Lower lobe of right lung (tissue), 2 donors: ENCODE measurements at places on chromosomes 5 and 9.

GRCh38 chr5:10469253-10470050 is 27.8 kb downstream of the ROPN1L start:
- no peak for DNase-seq

DNA sequence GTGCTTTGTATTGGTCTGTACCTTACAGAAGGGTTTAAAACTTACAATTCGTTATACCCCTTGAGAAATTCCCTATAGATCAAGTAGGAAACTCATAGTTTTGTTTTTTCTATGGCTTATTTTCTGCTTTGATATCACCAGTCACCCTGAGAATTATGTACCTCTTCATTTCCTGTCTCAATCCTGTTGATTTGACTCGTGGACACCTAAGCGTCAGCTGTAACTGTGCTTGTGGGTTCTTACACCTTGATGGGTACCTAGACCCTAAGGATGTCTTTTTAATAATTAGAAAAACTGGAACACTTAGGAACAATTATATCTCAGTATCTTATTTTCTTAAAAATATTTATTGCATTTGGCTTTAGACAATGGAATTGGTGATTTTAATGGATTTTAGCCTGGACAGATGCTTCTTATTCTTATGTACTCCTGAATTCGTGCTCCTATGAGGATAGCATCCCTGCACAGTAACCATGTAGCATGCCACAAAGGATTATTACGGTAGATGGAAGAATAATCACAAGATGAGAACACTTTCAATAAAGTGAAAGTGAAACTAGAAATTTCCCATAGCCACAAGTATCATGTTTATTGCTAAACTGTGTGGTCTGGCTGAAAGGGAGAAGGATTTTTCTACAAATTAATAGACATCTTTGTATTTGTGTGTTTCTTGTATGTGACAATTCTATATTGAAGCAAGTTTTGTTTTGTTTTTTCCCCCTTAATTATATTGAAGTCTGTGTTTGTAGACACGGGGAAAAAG is 1920.3 kb upstream of the WWC1 start:
- no peak for DNase-seq

GRCh38 chr5:173964506-173964905 is 24.5 kb upstream of the C5orf47 start:
- no peak for DNase-seq

DNA sequence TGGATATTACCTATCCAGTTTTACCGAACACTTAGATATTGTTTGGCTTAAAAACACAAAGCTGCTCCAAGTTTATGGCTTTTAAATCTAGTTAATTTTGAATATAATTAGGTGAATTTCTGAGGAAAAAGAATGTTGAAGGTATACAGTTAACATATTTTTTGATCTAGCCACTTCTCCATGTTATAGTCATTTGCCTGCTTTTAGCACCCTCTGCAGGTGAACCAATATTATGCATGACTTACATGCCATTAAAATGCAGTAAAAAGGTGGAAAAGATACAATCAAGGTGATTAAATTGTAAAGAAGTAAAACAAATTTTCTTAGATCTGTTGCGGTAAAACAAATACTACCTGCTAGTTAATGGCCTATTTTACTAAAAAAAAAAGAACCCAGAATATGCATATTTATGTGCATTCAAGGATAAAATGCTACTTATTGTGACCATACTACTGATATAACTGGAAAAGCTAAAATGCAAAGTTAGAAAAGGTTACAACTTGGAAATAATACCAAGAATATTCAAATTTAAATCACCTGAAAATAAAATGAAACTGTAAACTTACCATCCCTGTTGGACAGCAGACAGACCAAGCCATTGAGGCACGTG is 132.1 kb downstream of the AP3B1 start:
- DNase-seq: no peak

- no peak for DNase-seq
These were observed 1.3 kb upstream of the ACOT12 start for GRCh38 chr5:81395262-81395661.

GRCh38 chr5:5344051-5344571 is 78.4 kb upstream of the ICE1 start:
- DNase-seq: no peak

GRCh38 chr5:149317281-149318048 is 27.8 kb upstream of the GRPEL2 start:
- no peak for DNase-seq

- DNase-seq: no peak
These were observed 5.8 kb upstream of the ZBTB43 start for GRCh38 chr9:126799034-126799433.

DNA sequence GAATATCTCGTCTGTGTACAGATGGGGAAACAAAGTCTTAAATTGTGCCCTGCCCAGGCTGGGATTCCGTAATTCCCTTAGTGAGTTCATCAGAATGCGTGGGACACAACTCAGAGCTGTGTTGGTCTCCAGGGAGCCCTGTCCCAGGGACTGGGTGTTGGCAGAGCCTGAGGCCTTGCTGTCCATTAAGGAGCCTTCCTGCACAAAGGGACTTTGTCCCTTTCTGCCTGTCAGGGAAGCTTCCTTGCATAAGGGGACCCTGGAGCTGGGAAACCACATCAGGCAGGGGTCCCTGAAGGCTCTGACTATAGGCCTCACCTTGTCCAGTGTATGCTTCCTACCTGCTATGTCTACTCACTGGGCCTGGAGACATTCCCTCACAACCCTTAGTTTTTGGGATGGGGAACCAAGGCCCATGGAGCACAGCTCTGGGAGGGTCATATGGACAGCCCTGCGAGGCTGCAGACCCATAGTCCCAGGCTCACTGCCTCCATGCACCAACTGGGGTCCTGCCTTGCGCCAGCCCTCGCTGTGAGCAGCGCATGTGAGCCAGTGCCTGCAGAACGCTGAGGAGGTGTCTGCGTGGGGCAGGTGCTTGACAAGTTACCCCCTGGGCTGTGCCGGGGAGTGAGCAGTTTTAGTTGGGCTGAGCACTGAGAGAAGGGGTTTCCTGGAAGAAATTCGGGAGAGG is 1.6 kb downstream of the CARD19 start:
- peak; percentile 49 for DNase-seq

GRCh38 chr5:75017971-75018370 is 34.4 kb downstream of the GCNT4 start:
- no peak for DNase-seq

GRCh38 chr5:164332349-164333196 is 827.2 kb downstream of the MAT2B start:
- no peak for DNase-seq

- DNase-seq: no peak
These were observed 45.3 kb downstream of the ROR2 start for GRCh38 chr9:91904588-91905236.

DNA sequence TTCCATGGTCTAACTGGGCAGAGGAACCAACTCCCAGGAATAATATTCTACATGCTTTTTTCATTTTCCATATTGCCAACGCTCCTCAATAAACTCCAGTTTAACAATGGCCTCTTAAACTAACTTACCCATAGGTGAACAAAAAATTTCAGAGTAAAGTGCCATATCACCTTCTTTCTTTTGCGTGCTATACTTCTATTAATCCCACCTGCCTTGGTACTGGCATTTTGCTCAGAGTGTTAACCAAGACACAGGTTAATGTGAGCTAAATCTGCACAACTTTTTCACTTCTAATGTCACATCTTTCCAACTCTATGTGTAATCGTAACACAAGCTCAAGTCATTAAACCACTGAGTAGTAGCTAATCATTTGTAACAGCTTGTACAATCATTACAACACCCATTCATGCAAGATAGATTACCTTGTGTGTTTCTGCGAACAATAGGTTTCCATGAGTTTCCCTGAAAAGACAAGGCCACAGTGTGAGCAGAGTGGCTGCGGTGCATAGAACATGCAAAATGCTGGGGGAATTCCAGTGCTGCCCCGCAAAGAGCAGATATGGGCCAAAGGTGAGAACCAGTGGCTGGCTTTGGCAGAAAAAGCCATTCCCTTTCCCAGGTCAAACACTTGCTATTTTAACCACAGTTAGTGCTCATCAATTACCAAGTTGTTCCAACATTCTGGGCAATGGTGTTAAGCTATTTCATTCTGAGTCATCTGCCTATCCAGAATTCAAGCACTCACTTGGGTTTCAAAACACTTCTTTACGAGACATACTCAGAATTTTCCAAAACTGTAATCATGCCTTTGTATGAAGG is 42.8 kb downstream of the TIMD4 start:
- no peak for DNase-seq

- DNase-seq: no peak
These were observed 73.0 kb downstream of the SLC1A3 start for GRCh38 chr5:36679221-36679989.

DNA sequence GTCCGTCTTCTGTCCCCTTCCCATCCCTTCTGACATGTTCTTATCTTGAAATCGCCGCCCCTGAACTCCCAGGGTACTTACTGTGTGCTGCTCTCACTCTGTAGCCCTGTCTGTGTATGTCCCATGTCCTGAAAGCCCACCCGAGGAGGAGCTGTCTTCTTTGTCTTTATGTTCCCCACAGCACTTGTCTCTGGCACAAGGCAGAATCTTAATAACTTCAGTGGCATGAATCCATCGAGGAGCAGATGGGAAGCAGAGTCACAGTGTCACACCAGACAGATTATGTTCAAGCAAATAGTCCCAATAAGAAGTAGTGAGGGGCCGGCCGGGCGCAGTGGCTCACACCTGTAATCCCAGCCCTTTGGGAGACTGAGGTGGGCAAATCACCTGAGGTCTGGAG is 29.7 kb upstream of the LTC4S start:
- DNase-seq: peak; percentile 13

GRCh38 chr9:25752398-25752797 is 74.2 kb upstream of the TUSC1 start:
- no peak for DNase-seq

GRCh38 chr5:154308443-154309370 is 118.2 kb downstream of the GALNT10 start:
- DNase-seq: no peak

- DNase-seq: no peak
These were observed 18.6 kb downstream of the CNTFR start for GRCh38 chr9:34570809-34571480.

GRCh38 chr9:84170521-84171141 is 169.9 kb downstream of the SLC28A3 start:
- peak; percentile 69 for DNase-seq

- no peak for DNase-seq
These were observed 239.6 kb upstream of the RIOK2 start for GRCh38 chr5:97422678-97423077.

DNA sequence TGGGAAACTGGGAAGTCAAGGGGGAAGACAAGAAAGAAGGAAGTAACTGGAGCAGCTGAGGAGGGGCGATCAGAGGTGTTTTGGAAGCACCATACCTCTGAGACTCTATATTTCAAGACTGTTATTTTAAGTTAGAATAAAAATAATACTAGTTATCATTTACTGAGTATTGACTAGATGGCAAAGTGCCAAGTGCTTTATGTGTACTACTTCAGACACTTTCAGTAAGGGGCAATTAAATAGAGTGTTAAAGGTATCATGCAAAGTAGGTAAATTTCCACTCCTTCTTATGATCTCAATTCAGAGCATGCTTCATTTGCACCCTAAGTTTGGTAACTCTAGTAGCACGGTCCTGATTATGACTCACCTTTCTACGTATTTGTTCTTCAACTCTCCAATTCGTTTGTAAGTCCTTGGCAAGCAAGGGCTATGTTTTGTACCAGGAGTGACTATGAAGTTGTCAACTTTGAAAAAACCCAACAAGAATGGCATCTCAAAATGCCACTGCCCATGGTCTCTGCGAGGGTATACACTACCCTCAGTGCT is 152.4 kb upstream of the RAPGEF1 start:
- no peak for DNase-seq

- no peak for DNase-seq
These were observed 128.3 kb downstream of the C5orf15 start for GRCh38 chr5:133840168-133840567.

GRCh38 chr5:147949711-147950573 is 43.6 kb upstream of the C5orf46 start:
- no peak for DNase-seq

DNA sequence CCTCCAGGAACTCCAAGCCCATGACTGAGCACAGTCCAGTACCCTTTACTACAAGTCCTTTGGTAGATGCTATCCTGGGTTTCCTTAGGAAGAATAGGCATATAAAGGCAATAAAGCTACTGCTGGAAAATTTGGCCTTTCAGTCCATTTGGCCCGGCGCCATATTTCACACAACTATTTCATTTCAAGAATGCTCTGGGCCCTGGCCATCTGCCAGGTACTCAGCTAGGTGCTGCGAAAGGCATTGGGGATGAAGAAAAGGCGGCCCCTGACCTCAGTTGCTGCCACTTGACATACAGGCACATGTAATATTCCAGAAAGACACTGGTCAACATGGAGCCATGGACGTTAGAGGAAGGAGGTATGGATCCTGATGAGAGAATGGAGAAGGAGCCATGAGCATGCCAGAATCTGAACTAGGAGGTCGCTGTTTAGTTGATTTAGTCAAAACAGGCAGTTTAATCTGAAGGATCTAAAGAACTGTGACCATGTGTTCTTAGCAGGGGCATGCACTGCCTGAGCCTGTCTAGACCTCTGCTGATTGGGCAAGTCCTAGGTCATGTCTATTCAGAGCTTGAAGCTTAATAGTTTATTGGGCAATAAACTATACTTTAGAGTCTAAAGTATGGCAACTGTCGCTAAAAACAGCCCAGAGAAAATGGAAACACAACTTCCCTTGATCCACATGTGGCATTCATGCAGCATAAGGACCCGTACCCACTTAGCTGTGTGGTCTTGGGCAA is 149.3 kb downstream of the MELK start:
- peak; percentile 58 for DNase-seq

DNA sequence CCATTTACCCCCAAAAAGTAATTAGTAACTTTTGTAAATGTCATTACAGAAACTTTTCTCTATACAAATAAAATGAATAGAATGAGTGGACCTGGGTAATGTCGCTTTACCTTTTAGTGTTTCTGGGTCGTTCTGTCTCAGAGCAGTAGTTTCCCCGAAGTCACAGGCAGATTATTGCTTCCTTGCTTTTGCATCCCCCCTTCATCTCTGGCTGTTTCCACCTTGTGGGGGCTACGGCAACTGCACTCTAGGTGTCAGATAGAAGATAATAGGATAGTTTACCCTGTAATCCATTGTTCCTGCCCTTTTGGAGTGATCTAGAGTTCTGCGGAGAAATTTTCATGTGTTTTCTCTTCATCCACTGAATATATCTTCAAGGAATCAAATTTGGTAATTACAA is 68.7 kb downstream of the PRR16 start:
- DNase-seq: no peak

DNA sequence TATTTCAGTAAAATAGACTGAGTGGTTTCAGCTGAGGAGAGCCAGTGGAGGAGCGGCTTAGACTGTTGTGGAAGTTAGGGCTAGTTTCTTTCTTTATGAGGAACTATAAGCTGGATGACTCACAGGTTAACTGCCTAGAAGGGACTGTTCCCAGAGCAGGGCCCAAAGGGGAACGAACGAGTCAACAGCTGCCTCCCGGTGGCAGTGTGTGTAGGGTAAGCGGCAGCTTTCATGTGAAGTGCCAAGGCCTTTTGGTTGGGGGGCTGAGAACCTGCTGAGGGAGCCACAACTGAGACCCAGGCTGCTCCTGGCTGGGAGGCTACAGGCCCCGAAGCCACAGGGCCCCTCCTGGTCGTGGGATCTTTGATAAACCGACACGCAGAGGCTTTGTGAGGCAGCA is 7.0 kb downstream of the SQSTM1 start:
- DNase-seq: peak; percentile 75
